GM04504 (cell line): ENCODE measurements at places on chromosomes 2 and 18.

GRCh38 chr2:20584045-20584398 is 66.9 kb downstream of the HS1BP3 start:
- no peak for DNase-seq

- no peak for DNase-seq
Measured at GRCh38 chr2:74915743-74916142, 42.7 kb upstream of the POLE4 start.

GRCh38 chr2:70258532-70258875 is 567 bp downstream of the PCYOX1 start:
- DNase-seq = no peak

- no peak for DNase-seq
Measured at GRCh38 chr2:18830962-18831361, 241.6 kb upstream of the NT5C1B start.

GRCh38 chr2:73906847-73907505 is 14.2 kb downstream of the ACTG2 start:
- no peak for DNase-seq

DNA sequence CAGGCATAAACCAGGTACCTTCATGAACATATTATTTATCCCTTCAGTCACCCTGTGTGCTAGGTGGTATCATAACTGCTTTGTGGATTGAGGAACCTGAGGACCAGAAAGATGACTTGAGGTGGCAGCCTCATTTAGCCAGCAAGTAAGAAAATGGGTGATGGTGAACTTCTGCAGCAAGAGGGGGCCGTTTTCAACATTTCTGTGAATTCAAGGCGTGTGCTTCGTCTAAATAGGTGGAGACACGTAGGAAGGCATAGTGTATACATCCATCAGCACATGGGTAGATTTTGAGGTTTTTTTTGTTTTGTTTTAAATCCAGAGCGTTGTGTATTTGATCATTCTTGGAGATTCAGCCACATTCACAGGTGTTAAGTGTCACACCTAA is 118.7 kb downstream of the SPTBN1 start:
- no peak for DNase-seq

- no peak for DNase-seq
Measured at GRCh38 chr2:63506320-63506719, 82.0 kb downstream of the WDPCP start.

- no peak for DNase-seq
Measured at GRCh38 chr2:76749858-76750257, 772.3 kb downstream of the LRRTM4 start.

DNA sequence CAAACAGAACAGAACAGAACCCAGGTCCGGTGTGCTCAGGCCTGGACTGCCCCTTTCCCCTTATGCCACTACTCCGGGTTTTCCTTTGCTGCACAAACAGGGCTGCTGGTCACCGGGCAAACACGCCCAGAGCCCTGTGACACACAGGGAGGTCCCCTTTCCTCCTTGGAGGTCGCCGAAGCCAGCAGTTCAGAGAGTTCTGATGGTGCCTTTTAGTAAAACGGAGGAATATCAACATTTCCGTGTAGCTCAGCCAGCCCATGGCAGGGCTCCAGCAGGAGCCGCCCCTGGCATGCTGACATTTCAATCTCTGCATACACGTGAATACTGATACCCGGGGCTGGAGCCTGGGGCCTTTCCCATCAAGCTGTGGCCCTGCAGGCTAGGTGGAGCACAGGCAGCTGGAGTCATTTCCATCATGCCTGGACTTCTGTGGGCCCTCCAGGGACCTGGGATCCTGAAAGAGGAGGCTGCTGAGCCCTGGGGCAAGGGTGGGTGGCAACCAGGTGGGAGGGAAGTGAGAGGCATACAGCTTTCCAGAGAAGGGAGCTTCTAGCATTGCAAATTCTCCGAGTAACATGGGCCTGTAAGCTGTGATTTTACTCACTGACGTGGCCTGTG is 91.4 kb upstream of the PXDN start:
- no peak for DNase-seq

DNA sequence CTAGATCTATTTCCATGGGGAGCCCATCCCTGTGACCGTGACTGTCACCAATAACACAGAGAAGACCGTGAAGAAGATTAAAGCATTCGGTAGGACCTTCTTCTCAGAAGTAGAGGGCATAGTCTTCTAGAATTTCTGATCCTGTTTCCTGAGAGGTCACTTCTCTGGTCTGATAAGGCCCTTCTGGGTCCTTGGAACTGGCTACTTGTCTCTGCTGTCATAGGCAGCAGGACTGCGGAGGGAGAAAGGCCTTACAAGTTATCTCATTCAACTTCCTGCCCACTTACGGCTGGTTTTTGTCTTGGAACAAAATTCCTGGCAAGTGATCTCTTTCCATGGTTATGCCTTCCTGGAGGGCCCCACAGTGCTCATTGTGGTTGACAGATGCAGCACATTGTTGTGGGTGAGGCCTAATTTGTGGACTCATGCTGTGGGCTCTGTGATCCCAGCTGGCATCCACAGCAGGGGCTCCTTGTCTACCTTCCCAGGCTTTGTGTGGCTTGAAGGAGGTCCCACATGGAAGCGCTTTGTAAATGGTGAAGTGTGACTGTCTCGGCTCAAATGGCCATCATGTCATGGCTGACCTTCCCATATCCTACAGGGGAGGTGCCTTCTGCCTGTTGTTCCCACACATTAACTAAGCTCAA is 22.0 kb downstream of the SAG start:
- no peak for DNase-seq

GRCh38 chr2:142946941-142947340 is 69.5 kb downstream of the KYNU start:
- DNase-seq = no peak

- DNase-seq = no peak
Measured at GRCh38 chr2:180690611-180691010, 289.8 kb upstream of the UBE2E3 start.
